ENCODE measurements at places on chromosomes 1 and 21. TPM values are rescaled to one million over a fixed set of nuclear protein-coding genes. Genes with fewer than 3 reads are reported as not detected.

Gene HPCAL4
- not detected for total RNA-seq

Gene TEX38
- 0.29 TPM for total RNA-seq

Gene CLDN17
- not detected for total RNA-seq

Gene BLACAT1
- total RNA-seq = under 0.01 TPM

Gene THEM5
- 0.17 TPM for total RNA-seq

Gene CFAP107
- total RNA-seq = under 0.01 TPM

Gene OLFML2B
- 7.1 TPM for total RNA-seq

Gene DCDC2B
- total RNA-seq = not detected

Gene TRIM46
- 6.0 TPM for total RNA-seq

Gene KCNJ15
- total RNA-seq = 1.7 TPM

Gene HUNK
- not detected for total RNA-seq

Gene ATP6V0B
- total RNA-seq = 56.7 TPM

Gene BARHL2
- total RNA-seq = not detected

Gene SHE
- 0.15 TPM for total RNA-seq

Gene LRRC38
- not detected for total RNA-seq

Gene CAMK2N1
- 36.7 TPM for total RNA-seq

Gene CD101
- 0.66 TPM for total RNA-seq

Gene CFHR3
- total RNA-seq = not detected

Gene GCSAML
- total RNA-seq = not detected

Gene PGBD2
- total RNA-seq = 6.1 TPM

Gene SMPDL3B
- total RNA-seq = not detected

Gene TNFRSF18
- 0.33 TPM for total RNA-seq
